ENCODE measurements at places on chromosomes 2 and 18.

- DNase-seq: no peak
Observed at GRCh38 chr2:49286726-49287125, 132.4 kb upstream of the FSHR start.

DNA sequence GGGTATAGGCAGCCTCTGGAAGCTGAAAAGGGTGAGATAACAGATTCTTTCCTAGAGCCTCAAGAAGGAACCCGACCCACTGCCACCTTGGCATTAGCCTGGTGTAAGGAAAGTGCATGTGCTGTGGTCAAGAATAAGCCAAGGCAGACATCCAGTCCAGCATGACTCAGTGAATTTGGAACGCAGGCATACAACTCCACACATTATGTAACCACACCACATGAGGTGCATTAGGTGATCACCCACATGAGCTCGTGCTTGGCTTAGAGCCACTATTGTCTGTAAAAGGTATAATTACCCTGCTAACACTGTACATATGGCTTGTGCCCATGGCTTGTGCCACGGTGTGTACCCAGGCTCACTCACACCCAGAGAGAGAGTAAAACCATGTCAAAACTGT, 583.7 kb upstream of the HNMT start:
- DNase-seq: no peak

DNA sequence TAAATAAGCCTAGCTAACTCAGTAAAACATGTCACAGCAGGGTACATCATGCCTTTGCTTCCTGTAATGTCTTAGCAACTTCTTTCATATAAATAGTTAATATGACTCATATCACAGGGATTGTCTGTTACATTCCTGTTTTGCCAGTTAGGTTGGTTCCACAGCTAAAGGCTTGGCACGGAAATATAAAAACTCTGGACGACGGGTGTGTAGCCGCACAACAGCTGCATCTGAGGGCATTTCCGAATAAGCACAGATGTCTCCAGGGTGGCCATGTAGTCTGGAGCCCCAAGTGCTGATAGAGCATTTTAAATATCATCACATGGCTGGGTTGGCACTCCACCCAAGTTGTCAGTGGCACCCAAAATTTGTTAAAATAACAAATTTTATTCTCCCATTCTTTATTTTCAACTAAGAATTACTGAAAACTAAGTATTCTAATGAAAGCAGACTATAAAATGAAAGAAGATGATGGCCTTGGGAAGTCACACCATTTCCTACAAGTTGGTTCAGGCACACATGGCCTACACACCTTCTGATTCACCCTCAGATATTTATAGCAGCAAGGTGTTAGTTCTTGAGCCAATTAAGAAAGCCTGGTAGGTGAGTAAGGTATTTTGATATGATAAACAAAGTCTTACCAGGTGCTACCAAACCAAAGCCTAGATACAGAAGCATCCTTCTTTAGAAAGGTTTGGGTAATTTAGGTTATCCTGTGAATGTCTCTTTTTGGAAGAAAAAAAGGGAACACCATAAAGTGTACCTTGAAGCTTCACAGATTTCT, 61.8 kb upstream of the STK17B start:
- peak; percentile 70 for DNase-seq

- DNase-seq: no peak
Observed at GRCh38 chr2:56522605-56523089, 338.9 kb downstream of the CCDC85A start.

GRCh38 chr2:142307616-142308115, 176.8 kb upstream of the LRP1B start:
- no peak for DNase-seq

GRCh38 chr2:149371476-149371875, 41.1 kb downstream of the LYPD6 start:
- DNase-seq: no peak

- no peak for DNase-seq
Observed at GRCh38 chr2:139773720-139774277, 993.6 kb upstream of the NXPH2 start.

DNA sequence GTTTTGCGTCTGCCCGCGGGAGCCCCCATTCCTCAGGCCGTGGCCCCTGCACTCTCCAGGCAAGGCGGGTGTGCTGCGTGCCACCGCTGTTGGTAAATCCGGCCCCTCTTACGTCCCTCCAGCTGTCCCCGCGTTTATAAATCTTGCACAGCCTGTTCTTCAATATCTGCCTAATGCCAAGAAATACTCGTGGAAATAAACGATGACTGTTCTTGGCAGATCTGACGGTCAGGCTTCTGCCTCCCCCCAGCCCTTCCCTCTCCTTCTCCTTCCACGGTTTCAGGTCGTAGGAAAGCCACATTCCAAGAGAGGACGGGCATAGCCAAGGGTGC, 20.5 kb downstream of the ODC1 start:
- no peak for DNase-seq

- DNase-seq: no peak
Observed at GRCh38 chr2:43513216-43513615, 82.6 kb downstream of the THADA start.

- DNase-seq: peak; percentile 64
Observed at GRCh38 chr2:225091336-225091735, 49.1 kb upstream of the DOCK10 start.

- DNase-seq: no peak
Observed at GRCh38 chr2:203195331-203196036, 43.3 kb upstream of the CYP20A1 start.

GRCh38 chr2:88038263-88039105, 17.1 kb downstream of the KRCC1 start:
- DNase-seq: peak; percentile 32

GRCh38 chr2:182372661-182373060, 54.2 kb downstream of the PDE1A start:
- peak; percentile 72 for DNase-seq

DNA sequence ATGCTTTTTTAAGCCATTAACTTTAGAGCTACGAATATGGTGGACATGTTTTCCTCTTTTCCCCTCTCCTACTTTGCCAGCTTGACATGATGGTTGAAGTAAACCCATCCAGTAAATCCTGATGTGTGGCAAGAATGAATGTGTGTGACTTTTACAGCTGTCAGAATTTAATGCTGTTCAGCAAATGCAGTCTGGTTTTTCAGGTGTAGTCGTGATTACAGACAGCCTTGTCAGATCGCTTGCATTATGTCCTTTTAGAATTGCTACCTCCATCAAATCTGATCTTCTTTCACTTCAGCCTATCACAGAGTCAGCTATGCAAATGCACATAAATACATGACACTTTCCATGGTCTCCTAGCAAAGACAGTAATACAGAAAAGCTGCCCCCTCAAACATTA, 278.5 kb downstream of the FBXO15 start:
- no peak for DNase-seq

DNA sequence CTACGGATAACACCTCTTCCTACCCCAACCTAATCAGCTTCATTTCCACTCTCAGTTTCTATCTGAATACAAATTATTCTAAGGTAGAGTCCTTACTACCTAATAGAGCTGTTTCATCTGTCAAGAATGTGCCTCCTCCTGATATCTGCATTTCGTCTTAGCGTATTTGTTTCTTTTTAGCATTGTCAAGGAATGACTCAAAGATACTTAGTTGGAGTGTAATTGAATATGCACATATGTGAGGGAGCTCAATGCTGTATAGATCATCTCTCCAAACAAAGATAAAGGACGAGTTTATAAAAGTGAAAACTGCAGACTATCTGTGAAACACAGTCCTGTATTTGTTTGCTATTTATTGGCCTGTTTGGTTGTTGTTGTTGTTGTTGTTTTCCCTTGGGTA, 2059.4 kb upstream of the CELF4 start:
- DNase-seq: no peak

DNA sequence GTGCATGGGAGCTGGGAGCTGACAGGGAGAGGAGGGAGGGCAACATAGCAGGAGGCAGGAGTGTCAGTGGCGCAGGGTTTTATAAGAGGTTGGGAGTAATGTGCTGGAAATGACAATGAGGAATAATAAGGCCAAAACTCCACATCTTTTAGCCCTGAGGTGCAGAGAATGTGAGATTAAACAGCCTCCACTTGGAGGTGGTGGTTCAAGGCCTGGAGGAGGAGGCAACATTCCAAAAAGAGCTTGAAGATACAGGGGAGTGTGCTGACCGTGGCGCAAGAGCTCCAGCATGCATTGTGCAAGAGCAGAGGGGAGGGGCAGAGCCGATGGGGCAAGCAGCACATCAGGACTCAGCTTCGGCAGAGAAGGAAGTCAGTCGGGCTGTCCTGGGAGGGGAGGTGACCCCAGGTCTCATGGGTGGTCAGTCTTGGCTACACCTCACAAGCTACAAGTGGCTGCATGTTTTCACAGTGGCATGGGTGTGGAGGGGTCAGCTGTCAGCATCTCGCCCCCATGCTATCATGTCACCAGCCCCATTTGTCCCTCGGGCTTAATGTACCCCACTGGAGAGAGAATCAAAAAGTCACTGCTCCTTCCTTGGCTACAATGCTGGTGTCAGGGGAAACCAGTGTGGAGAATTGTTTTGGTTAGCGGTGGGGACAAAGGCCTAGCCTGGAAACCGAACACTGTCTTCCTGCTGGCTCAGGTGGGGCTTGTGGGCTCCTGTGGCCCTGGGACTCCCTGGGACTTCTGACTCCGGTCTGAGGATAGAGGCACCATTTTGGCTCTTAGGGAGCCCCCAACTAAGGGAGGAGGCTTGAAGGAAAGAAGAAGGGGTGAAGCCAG, 208.0 kb downstream of the ZFP36L2 start:
- DNase-seq: no peak

DNA sequence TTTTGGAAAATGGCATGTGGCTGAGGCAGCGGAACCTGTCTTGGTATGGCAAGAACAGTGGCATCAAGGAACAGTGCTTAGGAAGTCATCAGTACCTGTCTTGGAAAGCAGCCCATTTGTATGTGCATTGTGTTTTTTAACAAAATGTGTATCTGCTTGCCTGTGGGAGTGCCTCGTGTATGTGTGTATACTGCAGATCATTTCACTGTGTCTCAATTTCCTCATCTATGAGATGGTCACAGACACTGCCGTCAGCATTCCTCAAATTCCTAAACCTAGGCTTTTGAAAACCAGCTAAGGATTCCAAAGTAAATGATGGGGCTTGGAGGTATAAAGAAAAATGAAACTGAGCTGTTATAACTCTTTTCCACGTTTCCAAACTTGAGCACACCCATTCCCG, 441.3 kb downstream of the RND3 start:
- no peak for DNase-seq

- no peak for DNase-seq
Observed at GRCh38 chr2:207506426-207506825, 23.3 kb upstream of the CREB1 start.

DNA sequence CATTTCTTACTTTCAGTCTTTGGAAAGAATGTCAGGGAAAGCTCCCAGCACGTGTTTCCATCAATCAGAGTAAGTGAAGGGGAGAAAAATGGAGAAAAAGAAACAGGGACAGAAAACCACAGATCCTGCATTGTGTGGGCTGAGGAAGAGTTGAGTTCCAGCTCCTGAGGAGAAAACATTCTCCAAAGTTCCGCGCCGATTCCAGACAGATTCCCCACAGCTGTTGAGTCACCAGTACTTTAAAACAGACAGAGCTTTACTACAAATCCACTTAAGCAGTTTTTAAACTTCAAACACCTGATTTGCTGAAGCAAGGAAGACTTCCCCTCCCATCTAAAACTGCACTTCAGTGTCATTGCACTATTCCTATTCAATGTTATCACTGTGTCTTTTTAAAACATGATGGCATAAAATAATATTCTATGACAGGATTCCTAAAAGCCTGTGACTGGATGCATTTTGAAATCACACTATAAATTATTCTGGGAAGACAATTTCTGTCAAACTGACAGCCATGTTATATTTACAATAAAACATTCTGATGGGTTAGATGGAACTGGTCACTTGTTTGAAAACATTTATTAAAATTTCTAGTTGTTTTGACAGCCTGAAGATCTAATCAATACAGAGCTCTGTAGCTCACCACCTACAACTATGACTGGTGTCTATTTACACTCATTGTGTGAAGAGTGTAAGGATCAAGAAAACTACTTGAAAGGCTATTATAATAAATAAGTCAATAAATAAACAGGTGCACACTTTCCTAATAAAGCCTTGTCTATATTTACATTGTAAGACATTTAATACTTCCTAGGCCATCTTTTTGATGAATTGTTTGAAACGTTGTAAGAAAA, 40.9 kb downstream of the TCF4 start:
- DNase-seq: no peak

DNA sequence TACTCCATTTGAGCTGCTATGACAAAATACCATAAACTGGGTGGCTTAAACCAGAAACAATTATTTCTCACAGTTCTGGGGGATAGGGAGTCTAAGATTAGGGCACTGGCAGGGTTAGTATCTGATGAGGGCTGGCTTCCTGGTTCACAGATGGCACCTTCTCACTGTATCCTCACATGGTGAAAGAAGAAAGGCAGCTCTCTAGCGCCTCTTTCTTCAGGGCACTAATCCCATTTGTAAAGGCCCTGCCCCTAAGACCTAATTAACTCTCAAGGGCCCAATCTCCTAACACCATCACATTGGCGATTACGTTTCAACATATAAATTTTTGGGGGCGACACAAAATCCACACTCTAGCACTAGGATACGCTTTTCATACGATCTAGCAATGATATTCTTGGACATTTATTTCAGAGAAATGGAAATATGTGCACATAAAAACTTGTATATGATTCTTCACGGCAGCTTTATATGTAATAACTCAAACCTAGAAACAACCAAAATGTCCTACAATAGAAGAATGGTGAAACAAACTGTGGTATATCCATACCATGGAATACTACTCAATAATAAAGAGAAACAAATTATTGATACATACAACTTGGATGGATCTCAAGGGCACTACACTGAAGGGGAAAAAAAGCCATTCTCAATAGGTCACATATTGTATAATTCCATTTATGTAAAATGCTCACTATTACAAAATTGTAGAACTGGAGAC, 111.0 kb downstream of the BCL2L11 start:
- DNase-seq: no peak

- no peak for DNase-seq
Observed at GRCh38 chr2:133885847-133886246, 317.6 kb upstream of the NCKAP5 start.

DNA sequence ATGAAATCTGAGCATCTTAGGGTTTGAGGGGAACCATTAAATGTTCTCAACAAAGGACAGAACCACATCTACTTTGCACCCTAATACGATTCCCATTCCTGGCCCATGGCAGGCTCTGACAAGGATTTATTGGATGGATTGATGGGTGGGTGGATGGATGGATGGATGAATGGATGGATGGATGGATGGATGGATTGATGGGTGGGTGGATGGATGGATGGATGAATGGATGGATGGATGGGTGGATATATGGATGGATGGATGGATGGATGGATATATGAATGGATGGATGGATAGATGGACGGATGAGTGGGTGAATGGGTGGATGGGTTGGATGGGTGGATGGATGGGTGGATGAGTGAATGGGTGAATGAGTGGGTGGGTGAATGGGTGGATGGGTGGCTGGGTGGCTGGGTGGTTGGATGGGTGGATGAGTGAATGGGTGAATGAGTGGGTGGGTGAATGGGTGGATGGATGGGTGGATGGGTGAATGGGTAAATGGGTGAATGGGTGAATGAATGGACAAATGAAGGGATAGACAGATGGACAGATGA, 29.6 kb upstream of the MLPH start:
- DNase-seq: no peak

- no peak for DNase-seq
Observed at GRCh38 chr2:138942466-138942865, 162.3 kb upstream of the NXPH2 start.
